Activated T-helper 1 cell treated with Interleukin-2 at 50 U/mL for 16 hours (primary cell): ENCODE measurements at places on chromosomes 1 and 21.

DNA sequence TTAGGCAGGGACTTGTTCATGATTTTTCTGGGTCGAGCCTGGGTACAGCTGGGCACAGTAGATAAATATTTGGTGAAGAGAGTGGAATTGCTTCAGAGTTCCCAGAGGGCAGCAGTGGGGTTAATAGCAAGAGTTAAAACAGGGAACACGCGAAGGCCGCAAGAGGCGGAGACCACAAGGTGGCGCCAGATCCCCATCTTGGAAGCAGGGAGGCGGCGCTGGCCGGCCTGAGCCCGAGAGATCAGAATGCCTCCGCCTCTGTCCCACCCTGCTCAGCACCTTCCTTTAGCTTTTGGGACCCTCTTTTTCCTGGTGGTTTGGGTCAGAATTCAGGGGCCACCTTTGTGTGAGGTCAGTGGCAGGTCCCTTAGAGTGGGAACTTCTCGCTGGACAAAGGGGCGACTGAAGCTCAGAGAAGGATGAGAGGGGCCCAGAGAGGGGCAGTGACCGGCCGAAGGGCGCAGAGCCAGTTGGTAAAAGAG is 6.5 kb upstream of the PADI2 start:
- DNase-seq: peak; percentile 58

DNA sequence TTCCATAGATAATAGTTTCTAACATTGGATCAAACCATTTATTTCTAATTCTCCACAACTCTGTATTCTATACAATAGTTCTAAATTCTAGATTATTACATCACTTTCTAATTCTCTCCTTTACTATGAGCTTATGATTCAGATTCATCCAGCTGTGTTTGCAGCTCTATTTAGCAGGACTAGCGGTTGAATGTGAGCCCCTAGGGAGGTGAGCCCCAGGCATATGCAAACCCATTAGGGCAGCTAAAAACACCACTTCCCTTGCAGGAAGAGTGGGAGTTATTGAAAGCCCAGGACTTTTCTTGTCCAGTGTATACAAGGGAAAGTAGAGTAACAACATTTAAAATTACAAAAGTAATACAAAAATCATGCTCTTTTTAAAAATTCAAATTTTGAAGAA is 56.9 kb downstream of the KRTAP19-8 start:
- DNase-seq: no peak

DNA sequence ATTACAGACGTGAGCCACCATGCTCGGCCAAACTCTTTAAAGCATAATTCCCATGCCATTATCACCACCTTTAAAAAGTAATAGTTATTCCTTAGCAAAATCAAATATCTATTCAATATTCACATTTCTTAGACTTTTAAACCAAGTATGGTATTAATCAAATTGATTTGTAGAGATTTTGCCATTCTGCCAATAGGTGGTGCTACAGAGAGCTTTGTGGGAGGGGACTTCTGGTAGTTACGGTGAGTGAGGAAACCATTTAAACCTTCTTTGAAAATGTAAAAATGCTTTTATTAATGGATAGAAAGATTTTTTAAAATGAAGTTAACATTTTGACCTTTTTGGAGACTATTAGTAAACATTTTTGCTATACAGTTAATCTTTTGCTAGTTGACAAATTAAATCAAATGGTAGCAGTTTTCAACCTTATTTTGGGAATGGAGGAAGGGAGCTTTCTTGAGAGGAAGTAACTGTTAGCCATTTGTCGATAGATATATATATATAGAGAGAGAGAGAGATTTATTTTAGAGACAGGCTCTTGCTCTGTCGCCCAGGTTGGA is 19.3 kb downstream of the IARS2 start:
- no peak for DNase-seq

DNA sequence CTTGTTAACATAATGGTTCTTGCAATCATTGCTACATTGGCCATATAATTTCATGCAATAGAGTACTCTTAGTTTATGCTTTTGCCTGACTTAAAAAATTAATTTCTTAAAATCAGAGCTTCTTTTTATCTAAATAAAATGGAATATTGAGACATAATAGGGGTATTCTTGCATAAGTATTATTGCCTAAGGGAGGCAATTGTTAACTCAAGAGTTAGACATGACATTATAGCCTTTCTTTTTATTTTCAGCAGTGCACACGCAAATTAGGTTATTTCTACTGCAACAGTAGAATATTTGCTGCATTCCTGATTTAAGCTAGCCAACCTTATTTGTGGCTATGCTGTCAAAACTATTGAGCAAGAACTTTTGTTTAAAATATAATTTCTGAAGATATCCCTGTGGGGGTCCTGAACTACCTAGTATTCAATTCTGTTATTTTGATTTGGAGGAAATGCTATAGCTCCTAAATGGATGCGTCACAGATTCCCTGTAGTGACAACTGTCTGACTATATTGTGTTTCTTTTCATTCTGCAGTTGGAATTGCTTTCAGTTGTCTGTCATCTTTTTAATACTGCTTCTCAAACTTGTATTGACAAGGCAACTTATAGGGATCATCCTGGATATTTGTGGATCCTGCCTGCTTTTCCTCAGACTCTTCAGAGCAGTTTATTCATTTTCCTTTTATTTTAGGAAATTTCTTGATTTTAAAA is 211.0 kb downstream of the PATJ start:
- no peak for DNase-seq

DNA sequence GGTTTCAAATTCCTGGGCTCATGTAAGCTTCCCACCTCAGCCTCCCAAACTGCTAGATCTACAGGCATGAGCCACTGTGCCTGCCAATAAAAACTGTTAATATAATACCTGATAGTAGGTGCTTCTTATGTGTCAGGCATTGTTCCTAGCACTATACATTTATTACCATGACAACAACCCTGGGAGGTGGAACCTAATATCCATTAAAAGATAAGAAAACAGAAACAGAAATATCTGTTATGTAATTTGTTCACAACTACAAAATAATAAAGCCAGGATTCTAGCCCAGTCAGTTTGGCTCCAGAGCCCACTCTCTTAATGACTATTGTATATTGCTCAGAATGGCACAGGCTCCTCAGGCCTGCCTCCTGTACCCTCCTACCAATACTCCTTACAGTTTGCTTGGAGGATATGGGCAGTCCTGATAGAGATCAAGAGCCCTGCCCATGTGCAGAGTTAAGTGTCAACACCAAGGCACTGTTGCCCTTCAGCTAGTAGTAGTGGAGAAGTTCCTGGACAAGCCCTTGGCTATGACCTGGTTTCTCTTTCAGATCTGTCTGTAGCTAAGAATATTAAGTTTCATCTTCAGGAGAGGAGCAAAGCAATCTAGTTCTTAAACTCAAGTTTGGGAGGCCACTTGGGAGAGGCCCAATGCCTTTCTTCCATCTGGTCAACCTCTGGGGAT is 22.4 kb downstream of the RPL5 start:
- no peak for DNase-seq

GRCh38 chr1:37040773-37041172 is 6.5 kb upstream of the GRIK3 start:
- DNase-seq: no peak

DNA sequence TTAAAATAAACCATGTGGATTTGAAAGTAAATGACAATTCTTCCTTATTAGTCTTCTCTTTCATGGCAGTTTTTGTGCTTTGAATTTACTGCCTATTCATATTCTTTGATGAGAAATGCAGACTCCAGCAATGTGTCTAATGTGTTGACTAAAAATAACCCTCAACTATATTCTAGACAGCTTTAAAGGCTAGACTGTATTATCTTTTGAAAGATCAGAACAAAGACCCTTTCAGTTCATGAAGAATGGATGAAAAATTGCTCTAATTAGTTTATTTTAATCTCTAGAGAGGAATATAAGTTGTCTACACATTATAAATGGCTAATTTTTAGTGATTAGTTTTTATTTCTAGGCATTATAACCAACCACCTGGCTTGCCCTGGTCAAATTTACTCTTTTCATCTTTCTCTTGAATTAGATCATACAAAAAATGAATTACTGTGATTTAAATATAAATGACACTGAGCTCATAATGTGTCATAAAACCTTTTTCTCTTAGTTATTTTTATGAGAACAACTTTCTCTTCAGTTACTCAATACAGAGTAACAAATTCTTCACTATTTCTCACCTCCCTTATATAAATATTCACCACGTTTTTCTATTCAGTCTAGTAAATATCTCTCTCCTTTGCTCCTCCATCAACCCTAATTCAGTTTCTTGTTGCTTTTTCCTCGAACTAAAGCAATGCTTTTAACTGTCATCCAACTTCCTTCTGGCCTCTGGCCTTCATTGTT is 428.5 kb upstream of the TMPRSS15 start:
- no peak for DNase-seq

GRCh38 chr1:96872757-96873156 is 151.2 kb downstream of the PTBP2 start:
- DNase-seq: no peak

GRCh38 chr1:54723985-54724384 is 8.3 kb downstream of the TTC4 start:
- DNase-seq: no peak

GRCh38 chr1:234593771-234594504 is 16.0 kb downstream of the IRF2BP2 start:
- DNase-seq: no peak

GRCh38 chr1:39130325-39130724 is 74.2 kb upstream of the MACF1 start:
- DNase-seq: no peak

DNA sequence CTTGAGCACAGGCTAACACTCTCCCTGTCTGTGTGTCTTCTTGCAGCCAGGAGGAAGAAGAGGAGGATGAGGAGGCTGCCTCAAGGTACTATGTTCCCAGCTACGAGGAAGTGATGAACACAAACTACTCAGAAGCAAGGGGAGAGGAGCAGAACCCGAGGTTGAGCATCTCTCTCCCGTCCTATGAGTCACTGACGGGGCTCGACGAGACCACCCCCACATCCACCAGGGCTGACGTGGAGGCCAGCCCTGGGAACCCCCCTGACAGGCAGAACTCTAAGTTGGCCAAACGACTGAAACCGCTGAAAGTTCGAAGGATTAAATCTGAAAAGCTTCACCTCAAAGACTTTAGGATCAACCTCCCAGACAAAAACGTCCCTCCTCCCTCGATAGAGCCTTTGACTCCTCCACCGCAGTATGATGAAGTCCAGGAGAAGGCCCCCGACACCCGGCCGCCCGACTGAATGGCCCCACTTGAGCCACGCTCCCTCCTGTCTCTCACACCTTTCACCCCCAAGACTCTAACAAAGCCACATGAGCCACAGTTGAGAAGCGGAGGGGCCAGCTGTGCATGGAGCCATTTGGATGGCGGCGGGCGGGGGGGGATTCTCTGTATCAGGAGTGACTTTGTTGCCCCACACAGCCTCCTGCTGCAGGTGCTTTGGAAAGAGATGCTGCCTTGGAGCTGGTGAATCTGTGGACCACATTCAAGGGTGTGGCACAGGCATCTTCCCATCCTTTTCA is 27.6 kb upstream of the FHAD1 start:
- no peak for DNase-seq

DNA sequence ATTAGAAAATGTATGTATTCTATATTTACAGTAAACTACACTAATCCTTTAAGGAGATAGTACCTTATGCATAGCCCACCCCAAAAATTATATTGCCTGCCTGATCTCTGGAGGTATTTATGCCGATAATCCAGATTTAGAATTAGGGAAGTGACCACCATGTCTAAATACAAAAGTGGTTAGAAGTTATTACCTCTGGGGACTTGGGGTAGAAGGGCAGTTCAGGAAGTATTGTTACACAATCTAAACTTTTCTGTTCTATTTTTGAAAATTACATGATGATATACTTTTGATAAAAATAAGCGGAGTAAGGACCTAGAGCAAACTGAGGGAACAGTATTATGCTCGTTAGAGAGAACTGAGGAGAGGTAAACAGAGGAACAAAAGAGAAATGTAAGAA is 90.5 kb upstream of the ZP4 start:
- no peak for DNase-seq

- no peak for DNase-seq
Observed at GRCh38 chr1:206745301-206745700, 25.3 kb upstream of the IL19 start.

GRCh38 chr1:21814241-21814918 is 2.3 kb downstream of the LDLRAD2 start:
- DNase-seq: peak; percentile 9

GRCh38 chr1:39826583-39826982 is 37.9 kb upstream of the BMP8B start:
- DNase-seq: no peak

DNA sequence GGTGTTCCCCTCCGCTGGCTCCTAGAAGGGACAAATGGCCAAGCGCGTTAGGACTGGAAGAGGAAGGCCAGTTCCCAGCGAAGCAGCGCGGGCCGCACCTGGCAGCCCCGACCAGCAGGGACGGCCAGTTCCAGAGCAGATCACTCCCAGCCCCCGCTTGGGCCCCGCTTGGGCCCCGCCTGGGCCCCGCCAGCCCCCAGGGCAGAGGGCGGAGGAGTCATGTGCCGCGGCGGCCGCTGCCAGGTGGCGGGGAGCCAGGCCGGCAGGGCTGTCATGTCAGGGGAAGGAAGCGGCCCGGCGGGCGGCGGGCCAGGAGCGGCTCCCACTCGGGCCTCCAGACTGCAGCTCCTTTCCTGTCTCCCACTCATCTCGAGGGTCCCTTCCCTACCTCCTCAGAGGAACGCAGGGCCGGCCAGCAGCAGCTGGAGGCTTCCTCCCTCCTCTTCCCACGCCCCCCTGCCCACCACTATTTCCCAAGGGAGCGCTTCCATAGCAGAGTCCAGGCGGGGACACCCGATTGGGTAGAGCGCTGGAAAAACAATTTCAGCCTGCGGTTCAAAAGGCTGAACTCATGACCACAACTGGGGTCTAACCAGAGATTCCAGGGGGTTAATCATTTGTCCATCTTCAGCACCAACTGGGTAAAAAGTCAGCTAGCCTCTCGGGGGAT is 16.5 kb downstream of the ZNF697 start:
- DNase-seq: no peak

DNA sequence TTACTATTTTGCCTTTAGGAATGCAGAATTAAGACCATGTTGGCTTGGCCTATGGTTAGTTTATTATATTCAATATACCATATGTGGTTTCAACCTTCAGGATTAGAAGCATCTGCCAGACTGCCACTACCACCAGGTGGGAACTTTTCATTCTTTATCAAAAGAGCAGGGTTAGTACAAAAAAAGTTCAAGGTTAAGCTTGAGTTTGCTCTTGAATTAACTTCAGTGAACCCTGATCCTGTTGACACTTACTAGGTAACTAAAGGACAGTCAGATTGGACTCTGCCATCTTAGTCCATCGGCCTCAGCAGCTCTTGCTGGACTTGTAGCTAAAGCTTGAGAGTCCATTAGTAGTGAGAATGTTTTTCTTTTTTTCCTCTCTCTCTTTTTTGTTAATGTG is 22.1 kb downstream of the CLIC4 start:
- DNase-seq: no peak

GRCh38 chr1:3040004-3040403 is 18.7 kb downstream of the ACTRT2 start:
- DNase-seq: no peak

- no peak for DNase-seq
Observed at GRCh38 chr1:14363036-14363590, 235.4 kb upstream of the KAZN start.

- DNase-seq: no peak
Observed at GRCh38 chr1:222124602-222125001, 382.7 kb upstream of the DUSP10 start.

DNA sequence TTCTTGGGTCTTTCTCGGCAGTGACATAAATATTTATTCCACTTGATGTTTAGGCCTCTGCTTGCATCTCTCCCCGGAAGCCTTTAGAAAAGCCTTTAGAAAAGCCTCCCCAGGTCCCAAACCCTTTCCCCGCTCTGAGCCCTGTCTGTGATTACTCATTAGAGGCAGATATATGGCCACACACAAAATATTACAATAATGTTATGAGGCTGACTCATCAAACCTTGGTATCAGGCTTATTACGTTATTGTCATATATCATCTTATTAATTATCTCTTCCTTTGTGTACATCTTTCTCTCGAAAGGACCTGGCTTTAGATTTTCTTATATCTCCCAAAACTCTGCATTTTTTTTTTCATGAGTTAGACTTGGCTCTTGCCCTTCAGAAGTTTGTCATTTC is 69.5 kb downstream of the FGGY start:
- no peak for DNase-seq
